Activated CD4-positive, alpha-beta T cell treated with anti-CD3 and anti-CD28 coated beads, Interleukin-2, amount 50 U/mL, for 16 hours (primary cell): ENCODE measurements at places on chromosomes 6 and 20.
A peak's percentile ranks its signal among the peaks of the same experiment; 100 is the strongest.

DNA sequence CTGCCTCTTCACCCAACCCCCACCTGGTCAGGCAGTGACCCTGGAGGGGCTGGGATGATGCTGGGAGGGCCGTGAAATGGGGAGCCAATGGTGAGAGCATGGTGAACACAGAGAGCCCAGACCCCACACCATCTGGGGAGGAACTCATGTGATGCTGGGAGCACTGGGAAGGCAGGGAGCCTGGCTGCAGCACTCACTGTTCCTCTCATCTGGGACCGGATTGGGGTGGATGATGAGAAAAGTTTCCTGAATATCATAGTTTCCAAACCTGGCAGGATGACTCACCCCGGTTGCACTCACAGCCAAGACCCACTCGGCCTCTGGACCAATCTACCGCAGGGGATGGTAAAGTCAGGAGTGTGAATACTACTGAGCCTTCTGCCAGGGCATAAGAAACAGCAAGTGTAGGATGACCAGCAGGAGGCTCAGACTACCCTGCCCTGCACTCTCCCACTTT is 21.8 kb downstream of the ULBP1 start:
- no peak for DNase-seq

GRCh38 chr6:3738381-3739131 is 13.0 kb downstream of the PXDC1 start:
- DNase-seq, result no peak

GRCh38 chr20:32457479-32457986 is 99.4 kb downstream of the ASXL1 start:
- DNase-seq, result no peak

- DNase-seq, result no peak
These were observed 195.1 kb downstream of the ZMYND8 start for GRCh38 chr20:47161411-47161810.

GRCh38 chr20:3275966-3276679 is 37.1 kb upstream of the SLC4A11 start:
- DNase-seq, result no peak

DNA sequence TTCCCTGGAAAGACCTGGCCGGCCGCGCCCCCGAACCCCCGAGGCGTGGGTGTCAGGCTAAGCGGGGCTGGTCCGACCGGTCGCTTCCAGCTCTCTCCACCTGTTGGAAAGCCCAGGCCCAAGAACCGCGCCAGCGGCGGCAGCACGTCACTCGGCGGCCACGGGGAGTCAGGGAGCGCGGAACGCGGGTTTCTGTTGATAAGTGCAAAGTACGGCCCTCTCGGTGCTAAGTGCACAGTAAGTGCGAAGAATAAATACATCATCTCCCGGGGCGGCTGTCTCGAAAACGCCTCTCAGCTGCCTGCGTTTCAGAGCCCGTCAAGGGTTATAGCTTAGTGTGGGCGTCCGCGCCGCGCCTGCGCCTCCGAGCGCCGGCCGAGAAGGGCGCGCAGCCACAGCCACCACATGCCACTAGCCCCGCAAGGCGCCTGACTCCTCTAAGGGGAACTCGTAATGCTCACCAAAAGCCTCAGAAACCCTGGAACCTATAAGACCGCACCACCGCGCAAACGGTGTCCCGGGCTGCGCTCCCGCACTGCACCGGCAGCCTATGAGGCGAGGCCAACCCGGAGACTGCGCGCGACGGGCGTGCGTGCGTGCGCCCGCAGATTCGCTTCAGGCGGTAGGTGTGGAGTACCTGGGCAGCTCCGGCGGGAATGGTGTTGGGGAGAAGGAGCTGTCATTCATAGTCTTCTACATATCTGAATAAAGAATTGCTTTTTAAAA is 9.2 kb upstream of the TBX18 start:
- no peak for DNase-seq

DNA sequence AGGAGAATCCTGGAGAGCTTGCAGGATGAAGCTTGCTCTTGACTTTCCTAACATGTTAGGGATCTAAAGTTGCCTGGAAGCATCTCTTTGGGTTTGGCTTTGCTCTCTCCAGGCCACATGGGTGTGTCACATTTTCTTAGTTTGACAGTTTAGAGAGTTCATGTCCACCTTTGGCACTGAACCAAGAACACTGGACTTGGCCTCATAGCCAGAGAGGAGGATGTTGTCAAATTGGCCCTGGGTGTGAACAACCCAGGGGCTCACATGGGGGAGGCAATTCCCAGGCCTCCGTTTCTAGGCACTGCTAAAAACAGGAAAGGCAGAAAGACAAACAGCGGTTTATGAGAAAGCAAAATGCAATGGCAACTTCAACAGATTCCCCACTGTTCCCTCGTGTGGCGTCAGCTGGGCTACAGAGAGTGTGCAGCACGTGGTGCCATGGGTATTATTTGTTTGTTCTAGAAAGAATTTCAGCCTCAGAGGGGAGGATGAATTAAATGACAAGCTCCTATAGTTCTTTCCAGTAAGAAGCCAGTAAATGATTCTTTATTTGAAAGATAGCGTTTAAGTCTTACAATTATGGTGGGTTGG is 93.9 kb downstream of the CLIC5 start:
- DNase-seq, result no peak

GRCh38 chr6:6657820-6658217 is 69.3 kb downstream of the LY86 start:
- DNase-seq, result no peak

- no peak for DNase-seq
These were observed 860.3 kb upstream of the SLC35B3 start for GRCh38 chr6:9295644-9296043.

DNA sequence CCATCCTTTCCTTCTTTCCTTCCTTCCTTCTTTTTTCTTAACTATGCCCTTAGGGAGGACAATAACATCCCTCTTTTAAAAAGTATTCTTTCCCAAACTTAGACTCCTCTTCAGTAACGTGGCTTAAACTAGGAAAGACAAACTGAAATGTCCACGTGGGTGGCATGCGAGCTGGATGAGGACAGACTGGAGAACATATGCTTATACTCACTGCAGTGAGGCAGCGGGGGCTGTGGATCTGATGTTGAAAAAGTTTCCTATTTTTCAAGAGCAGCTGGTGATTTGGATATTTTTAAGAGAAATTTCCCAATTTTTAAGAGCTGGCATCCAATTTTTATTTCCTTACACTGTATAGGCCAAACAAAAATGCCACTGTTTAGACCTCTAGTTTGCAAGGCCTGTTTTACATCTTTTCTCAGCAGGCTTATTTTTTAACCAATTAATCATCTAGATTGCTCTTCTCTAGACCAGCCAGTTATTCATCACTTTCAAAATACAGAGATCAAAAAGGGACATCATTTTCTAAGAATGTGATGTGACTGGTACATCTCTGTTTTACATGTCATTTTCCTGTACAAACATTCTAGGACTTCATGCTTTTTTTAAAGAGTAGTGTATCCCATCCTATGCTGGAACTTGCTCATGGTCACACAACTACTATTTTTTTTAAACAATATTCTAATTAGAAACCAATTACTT is 226.5 kb downstream of the BTBD9 start:
- DNase-seq, result peak; percentile 23

DNA sequence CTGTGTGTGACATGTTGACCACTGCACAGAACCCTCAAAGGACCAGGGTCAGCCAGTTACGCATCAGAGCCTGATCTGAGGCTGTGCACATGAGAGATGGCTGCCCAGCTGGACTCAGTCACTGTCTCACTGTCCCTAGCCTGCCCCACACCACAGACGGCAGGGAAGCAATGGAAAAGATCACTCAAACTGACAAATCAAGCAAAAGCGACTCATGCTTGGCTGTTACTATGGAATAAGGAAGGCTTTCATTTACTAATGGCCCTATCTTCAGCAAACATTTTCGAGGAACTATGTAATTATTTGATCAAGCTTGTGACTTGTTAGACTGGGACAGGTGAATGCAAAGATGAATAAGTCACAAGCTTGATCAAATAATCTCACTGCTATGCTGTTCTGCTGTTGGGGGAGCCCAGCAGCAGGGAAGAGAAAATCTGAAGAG is 137.0 kb downstream of the SLC23A2 start:
- no peak for DNase-seq

- DNase-seq, result no peak
These were observed 7.9 kb upstream of the SOD2 start for GRCh38 chr6:159700970-159701369.

- no peak for DNase-seq
These were observed 265.2 kb downstream of the TAF4 start for GRCh38 chr20:61800359-61801064.

DNA sequence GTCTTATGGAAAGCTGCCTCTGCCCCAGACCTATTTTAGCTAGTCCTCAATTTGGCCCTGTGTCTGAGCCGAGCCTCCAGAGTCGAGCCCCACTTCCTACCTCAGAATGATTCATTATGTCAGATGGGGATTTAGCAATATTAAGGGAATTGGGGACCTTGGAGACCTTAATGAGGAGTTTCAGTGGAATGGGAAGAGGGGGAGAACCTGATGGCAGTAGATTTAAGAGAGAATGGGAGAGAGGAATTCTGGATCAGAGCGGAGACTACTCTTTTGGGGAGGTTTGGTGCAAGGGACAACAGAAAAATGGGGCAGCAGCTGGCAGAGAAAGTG is 63.5 kb downstream of the EFHC1 start:
- no peak for DNase-seq

DNA sequence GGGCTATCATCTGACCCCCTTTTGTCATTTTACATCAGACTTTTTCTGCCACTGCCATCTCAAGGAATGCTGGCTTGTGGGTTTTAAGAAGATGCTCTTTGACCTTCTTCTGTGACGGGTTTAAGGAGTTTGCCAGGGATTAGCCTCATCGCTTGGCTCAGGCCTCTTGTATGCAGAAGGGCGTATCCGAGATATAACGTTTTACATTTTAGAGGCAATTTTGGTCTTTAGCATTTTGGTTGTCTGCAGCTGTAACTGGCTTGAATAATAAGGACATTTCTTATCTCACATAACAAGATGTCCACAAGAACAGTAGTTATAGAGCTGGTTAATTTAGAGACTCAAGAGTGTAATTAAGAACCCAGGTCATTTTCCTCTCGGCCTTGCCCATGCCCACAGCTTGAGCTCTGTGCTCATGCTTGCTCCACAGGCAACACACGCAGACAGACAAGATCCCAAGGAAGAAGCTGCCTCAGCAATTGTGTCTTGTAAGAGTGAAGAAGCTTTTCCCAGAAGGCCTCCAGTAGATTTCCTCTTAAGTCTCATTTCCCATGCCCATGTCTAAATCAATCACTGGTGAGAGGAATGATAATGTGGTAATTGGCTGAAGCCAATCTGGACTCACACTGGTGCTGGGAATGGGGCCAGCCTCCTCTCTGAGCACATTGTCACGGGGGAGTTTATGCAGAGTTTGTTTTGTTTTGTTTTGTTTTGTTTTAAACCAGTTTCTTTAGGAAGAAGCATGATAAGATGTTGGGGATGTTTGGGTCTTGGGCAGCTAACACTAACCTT is 36.8 kb downstream of the PTCHD4 start:
- DNase-seq, result no peak

- DNase-seq, result no peak
These were observed 1.2 kb downstream of the ENTPD6 start for GRCh38 chr20:25196786-25197120.

DNA sequence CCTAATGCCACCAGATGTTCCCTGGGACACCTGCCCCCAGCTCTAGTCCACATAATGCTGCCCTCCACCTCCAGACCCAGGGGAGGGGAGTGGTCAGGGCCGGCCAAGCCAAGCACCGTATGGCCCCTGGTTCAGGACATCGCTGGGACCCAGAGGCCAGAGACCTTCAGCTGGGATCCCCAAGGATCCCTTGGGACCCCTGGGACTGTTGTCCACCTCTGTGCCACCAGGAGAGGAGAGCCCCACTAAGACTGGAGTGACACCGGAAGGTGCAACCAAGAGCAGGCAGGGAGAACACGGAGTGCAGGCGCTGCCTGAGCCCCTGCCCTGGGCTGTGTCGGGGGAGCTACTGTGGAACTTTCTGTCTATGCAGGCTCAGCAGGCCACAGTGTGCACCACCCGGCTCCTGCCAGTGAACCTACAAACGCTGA is 43.6 kb downstream of the CTCFL start:
- no peak for DNase-seq

DNA sequence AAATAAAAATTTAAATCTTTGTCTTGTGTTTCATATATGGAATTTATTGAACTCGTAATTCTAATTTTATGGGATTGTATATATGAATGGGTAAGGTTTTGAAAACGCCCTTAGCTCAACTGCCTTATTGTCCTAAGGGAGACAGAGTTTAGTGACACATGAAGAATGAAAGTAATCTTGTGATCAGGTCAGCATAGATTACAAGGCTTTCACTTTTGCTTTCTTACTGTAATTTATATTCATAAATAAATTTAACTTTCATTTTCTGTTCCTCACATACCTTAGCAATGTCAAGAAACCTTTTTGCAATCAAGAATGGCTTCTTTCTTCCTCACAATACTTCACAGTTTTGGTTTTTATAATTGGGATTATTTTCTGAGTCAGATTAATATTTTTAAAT is 14.4 kb downstream of the KPNA5 start:
- DNase-seq, result peak; percentile 7

DNA sequence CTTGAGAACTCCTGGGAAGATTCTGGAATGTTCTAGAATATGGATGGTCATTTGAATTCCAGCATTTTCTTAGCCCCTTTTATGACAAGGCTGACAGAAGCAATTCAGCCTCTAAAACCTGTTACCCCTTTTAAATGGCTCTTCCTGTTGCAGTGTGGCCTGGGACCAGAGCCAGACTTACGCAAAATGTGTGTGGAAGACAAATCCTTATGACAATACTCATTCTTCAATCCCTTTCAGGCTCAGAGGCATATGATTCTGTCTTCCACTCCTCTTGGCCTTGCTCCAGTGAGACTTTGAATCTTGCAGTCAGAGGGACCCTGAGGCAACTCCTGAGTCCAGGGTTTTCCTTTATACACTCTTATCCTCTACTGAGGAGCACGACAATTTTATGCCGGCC is 287.0 kb downstream of the CLIC5 start:
- no peak for DNase-seq

- DNase-seq, result no peak
These were observed 51.5 kb upstream of the ADTRP start for GRCh38 chr6:11830105-11830504.

GRCh38 chr6:141199074-141199473 is 933.7 kb upstream of the GJE1 start:
- no peak for DNase-seq

DNA sequence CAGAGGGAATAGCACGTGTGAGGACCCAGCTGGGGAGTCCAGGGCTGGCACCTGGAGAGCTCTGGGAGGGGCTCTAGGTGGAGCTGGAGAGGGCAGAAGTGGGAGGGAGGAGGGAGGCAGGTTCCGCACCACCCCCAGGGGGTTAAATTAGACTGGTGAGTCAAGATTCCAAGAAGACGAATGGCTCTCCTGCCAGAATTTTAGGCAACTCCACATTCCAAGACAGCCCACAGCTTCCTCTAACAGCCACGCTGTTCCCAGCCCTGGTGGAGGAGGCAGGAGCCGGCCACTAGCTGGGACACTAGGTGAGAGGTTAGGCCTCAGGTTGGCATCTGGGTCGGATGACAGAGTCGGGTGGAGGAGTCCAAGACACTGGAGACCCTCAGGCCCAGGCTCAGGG is 60.2 kb downstream of the TFAP2C start:
- DNase-seq, result no peak

GRCh38 chr6:167778497-167779128 is 48.1 kb upstream of the AFDN start:
- DNase-seq, result no peak

- DNase-seq, result no peak
These were observed 299.5 kb downstream of the PRL start for GRCh38 chr6:21997119-21998037.

- no peak for DNase-seq
These were observed 115.3 kb downstream of the TRERF1 start for GRCh38 chr6:42336431-42336830.
